ENCODE measurements at places on chromosomes 4 and X.

- peak; percentile 78 for DNase-seq
Observed at GRCh38 chr4:168440442-168441264, 39.6 kb downstream of the DDX60L start.

- peak; percentile 59 for DNase-seq
Observed at GRCh38 chr4:108168671-108169523, at the start of gene LEF1. Gene LEF1, minus strand, starts transcription at chr4:108168932. Its CDS starts 1,165 bp downstream, at chr4:108167767.

GRCh38 chrX:131067846-131068745, 9.9 kb downstream of the ARHGAP36 start:
- DNase-seq = no peak

DNA sequence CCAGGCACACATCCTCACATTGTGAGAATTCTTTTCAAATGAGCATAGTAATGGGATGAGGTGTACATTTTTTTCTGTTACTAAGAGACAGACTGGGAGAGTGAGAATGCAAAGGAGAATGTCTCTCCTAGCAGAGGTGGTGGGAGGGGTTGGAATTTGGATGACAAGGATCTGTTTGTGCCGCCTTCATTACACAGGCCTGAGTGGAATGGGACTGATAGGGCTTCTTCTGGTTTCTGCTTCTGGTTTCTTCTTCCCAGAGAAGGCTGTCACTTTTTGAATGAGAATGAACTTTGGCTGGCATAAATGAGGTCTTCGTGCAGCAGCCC, 55.4 kb downstream of the C4orf51 start:
- DNase-seq = peak; percentile 97

DNA sequence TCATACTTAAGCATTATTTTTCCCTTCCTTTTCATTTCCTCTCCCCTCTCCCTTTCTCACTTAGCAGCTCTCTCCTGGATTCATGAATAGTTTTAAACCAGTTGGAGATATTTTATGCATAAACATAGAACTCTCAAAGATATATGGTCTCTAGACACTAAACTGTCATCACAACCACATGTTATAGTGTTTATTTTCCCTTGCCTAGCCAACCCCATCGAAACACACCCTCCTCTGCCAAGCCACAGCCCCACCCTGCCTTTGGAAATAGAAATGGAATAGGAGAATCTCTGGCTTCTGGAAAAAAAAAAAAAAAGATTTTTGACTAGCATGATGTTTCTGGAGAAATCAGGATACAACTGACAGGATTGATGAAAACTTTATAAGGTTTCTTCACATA, 64.8 kb upstream of the RBPJ start:
- DNase-seq = peak; percentile 33
